Stimulated activated CD4-positive, alpha-beta T cell treated with anti-CD3 and anti-CD28 coated beads, Interleukin-4, amount 100 ng/mL, for 48 hours (primary cell): ENCODE measurements at places on chromosomes 5 and 9.

- no peak for DNase-seq
Measured at GRCh38 chr5:142059304-142059940, 46.6 kb upstream of the GNPDA1 start.

- DNase-seq = no peak
Measured at GRCh38 chr9:85944672-85945071, 3.7 kb downstream of the NAA35 start.

GRCh38 chr5:31365776-31366175, 166.1 kb downstream of the DROSHA start:
- no peak for DNase-seq

GRCh38 chr5:132419502-132420468, 50.3 kb downstream of the SLC22A5 start:
- no peak for DNase-seq

DNA sequence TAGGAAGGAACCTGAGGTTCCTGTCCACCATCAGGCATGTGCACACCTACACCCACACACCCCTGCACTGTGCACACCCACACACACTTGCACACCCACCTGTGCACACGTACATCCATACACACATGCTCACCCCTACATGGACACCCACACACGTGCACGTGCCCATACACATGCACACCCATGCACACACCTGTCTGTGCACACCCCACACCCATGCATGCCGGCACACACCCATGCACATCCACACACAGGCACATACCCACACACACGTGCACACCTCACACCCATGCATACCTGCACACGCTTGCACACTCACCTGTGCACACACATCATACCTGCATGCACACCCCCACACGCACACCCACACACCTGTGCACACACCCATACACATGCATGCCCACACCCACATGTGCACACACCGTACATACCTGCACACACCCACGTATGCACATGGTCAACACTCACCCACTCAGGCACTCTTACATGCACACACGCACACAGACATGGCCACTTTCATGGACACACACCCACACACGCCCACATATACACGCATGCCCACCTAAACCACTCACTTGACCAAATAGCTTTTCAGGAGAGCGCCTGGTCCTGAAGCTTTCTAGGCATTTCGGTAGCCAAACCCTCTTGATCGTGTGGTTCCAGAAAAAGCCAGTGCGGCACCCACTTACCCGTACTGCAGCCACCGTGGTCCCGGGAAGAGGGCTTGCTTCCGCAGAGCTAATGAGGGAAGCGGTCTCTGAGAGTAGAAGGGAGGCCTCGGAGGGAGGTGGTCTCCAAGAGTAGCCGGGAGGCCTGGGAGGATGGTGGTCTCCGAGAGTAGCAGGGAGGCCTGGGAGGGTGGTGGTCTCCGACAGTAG, 36.7 kb upstream of the CLPTM1L start:
- no peak for DNase-seq

- no peak for DNase-seq
Measured at GRCh38 chr9:27393054-27393846, 96.3 kb upstream of the EQTN start.

GRCh38 chr5:36414869-36415282, 113.2 kb upstream of the RANBP3L start:
- no peak for DNase-seq

GRCh38 chr5:87120518-87121303, 147.0 kb upstream of the RASA1 start:
- no peak for DNase-seq

- no peak for DNase-seq
Measured at GRCh38 chr9:118957585-118957984, 411.6 kb downstream of the BRINP1 start.

DNA sequence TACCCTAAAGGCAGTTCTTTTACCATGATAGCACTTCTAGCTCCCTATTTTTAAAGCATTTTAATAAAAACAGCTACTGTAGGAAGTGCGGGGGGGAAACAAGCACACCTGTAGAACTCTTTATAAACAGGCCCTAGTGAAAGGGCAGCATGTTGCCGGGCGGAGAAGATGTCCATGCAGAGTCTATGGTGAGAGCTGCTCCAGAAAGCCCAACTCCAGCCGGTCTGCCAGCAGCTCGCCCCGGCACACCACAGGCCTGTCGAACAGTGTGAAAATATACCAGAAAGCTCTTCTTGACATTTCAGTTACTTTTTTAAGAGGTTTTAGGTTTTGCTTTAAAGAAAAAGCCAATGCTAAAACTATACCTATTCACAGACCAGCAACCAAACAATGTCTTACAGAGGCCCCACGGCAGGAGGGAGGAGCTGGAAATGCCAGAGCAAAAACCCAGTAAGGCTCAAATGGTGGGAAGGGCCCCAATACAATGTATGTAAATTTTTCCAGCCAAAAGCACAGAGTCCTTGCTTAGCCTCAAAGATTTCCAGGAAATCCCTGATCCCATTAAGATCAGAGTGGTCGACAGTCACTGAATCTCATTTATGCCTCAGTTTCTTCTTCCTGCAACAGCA, 121.2 kb downstream of the SAXO1 start:
- no peak for DNase-seq

DNA sequence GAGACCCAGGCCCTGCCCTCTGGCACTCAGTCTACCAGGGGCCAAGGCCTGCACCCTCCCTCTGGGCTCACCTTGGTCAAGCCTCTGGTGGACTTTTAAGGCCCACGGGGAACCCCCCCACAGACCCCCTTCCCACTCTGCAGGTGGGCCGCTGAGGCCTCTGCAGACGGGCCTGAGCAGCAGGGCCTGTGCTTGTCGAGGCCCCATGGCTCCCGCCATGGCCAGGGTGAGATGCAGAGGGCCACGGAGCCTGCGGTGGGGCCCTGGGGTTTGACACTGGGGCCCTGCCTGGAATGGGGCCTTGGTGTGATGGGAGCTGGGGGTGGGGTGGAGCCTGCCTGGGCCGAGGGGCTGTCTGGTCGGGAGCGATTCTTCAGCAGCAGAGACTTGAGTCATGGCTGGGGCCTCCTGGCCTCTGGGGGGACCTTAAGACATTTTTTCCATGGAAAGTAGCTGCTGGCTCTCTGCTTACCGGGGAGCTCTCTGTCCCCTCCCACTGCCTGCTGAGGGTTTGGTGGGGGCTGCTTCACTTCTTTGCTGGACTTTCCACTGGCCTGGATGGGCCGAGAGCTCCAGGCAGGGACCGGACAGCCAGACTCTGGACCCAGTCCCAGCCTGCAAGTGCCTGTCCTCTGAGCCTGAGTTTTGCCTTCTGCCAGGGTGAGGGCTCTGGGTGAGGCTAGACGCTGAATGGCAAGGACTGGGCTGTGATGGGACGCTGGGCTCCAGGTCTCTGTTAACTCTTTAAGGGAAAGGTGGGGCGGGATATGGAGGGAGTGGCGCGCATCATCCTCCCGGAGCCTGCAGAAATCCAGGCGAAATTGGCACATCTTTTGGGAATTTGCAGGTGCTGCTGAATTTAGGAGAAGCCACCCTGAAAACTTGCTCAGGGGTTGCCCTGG, 132.2 kb downstream of the RXRA start:
- no peak for DNase-seq

DNA sequence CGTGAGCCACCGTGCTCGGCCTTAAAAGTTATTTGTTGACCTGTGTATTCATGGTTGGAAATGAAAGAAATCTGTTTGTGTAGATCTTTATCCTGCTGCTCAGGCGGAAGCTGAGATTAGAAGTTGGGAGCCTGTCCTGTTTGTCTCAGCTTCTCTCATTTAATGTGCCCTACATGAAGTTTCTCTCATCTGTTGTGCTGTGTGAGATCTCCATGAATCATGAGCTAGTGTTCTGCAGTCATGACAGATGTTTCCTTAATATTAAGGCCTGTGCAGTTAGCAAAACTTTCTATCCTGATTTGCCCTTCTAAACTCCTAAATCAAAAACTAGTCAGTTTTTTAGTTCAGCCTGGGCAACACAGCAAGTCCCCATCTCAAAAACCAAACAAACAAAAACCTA, 59.5 kb downstream of the FAM78A start:
- no peak for DNase-seq

GRCh38 chr5:136032564-136032963, 3.8 kb downstream of the TGFBI start:
- no peak for DNase-seq

GRCh38 chr5:36374266-36374862, 72.7 kb upstream of the RANBP3L start:
- DNase-seq = no peak

- DNase-seq = no peak
Measured at GRCh38 chr9:135117281-135117680, 29.8 kb downstream of the OLFM1 start.

DNA sequence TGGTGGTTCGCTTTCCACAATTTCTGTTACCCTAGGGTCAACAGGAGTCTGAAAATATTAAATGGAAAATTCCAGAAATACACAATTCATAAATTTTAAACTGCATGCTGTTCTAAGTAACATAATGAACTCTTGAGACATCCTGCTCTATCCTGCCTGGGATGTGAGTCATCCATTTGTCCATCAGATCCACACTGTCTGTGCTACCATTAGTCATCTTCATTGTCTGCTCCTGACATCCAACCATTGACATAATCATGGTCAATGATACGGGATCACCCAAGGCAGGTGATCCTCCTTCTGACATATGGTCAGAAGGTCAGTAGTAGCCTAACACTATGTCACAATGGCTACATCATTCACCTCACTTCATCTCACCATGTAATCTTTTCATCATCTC, 276.7 kb upstream of the KIF2A start:
- DNase-seq = no peak

DNA sequence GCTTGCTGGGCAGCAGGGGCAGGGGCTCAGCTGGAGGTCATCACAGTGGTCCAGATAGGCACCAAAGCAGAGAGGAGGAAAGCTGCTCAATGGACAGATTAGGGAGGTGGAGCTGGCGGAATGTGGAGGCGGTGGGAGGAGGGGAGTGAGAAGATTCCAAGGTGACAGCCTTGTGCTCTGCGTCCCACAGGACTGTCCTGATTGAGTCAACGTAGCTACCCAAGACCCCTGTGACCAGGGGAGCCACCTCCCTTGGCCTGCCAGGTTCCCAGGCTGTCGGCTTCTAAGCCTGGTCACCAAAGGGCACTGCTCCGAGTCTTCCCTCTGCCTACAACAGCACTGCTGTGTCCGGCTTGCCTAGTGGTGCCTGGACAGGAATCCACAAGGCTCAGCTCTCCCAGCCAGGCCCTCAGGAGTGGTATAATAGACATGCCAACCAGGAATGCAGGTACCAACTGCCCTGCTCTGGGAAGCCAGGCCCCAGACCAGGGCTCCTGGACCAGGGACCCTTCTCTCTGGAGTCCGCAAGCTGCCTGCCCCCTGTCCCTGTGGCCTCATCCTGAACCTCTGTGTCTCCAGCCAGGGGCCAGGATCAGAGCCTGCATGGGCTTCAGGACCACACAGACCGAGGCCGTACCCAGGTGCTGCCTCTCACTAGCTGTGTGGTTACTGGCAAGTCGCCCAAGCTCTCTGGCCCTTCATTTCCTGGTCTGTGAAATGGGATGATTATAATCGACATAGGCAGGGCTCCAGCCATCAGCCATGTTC, 67.9 kb downstream of the STK10 start:
- no peak for DNase-seq

GRCh38 chr5:172792701-172793570, 21.9 kb upstream of the DUSP1 start:
- DNase-seq = no peak
